NAMALWA (cell line): ENCODE measurements at places on chromosomes 6 and 20.

- no peak for DNase-seq
These were observed 349.9 kb upstream of the FLRT3 start for GRCh38 chr20:14687313-14687712.

DNA sequence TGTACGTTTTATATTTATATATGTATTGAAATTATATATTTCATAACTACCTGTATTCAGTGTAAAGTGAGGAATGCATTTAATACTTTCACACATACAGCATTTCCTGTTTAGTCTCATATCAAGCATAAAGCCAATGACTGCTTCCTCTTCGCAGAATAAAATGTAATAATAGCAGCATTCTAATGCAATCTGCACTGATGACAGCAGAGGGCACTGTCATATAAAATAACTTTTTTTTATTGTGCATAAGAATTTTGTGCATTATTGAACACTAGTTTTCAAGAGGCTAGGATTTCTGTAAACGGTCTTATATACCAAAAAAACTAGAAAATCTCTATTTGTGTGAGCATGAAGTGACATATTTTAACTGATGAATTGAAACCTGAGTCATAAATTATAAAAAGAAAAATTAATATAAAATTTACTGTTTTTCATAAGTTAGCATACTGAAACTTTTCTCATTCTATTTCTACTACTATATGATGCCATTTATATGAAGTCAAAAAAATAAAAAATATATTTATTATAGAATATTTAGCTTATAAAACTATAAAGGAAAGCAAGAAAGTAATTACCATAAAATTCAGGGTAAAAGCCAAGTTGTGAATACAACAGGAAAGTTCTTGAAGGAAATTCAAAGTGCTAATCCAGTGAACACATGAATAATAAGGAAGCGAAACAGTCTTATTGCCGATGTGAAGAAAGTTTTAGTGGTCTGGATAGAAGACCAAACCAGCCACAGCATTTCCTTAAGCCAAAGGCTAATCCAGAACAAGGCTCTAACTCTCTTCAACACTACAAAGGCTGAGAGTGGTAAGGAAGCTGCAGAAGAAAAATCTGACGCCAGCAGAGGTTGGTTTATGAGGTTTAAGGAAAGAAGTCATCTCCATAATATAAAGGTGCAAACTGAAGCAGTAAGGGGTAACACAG lies 36.3 kb downstream of the RNF146 start:
- peak; percentile 84 for DNase-seq

- DNase-seq, result no peak
These were observed 29.3 kb downstream of the GRIK2 start for GRCh38 chr6:101422811-101423210.

DNA sequence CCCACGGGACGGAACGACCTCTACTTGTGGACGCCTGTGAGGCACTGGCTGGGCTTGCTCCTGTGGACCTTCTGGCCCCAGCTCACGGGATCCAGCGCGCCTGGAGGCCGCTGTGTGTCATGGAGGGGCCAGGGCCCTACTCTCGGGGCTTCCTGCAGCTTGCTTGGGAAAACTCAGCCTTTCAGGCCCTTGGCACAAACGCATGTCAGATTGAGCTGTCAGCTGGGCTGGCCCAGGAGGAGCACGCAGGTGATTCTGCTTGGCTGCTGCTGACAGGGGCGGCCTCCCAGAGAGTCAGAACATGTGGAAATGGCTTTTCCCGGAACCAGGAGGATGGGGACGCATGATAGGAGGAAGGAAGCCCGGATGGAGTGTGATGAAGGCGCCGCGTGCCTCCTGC lies 39.7 kb downstream of the TMEM181 start:
- DNase-seq, result no peak

- DNase-seq, result no peak
These were observed 13.4 kb upstream of the RNF182 start for GRCh38 chr6:13911337-13911736.

- no peak for DNase-seq
These were observed 139.3 kb upstream of the SLC22A16 start for GRCh38 chr6:110615722-110616121.

- no peak for DNase-seq
These were observed 97.5 kb downstream of the ERMARD start for GRCh38 chr6:169848946-169849345.

DNA sequence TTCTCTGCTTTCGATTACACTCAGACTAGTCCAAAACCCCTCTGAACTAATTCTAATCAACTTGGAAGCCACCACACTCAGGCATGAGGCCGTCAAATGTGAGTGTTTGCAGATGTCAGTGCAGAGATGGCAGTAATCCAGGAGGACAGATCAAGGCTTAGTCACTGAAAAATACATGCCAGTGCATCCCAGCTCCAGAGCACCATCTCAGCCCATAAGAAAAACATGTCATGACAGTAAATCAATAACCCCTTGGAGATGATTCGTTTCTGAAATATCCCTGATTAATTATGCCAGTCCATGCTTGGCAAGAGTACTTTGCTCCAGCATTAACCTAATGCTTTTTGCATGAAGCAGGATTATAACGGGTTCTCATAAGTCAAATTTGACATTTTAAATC lies 179.5 kb downstream of the ADAT2 start:
- no peak for DNase-seq

GRCh38 chr20:63037669-63038268 lies 31.0 kb upstream of the BHLHE23 start:
- no peak for DNase-seq
